ENCODE measurements at places on chromosomes 1 and 21. TPM values are rescaled to one million over a fixed set of nuclear protein-coding genes. Genes with fewer than 3 reads are reported as not detected.

GRCh38 chr1:93749487-93749886 lies 67.8 kb upstream of the BCAR3 start:
- DNase-seq: no peak

DNA sequence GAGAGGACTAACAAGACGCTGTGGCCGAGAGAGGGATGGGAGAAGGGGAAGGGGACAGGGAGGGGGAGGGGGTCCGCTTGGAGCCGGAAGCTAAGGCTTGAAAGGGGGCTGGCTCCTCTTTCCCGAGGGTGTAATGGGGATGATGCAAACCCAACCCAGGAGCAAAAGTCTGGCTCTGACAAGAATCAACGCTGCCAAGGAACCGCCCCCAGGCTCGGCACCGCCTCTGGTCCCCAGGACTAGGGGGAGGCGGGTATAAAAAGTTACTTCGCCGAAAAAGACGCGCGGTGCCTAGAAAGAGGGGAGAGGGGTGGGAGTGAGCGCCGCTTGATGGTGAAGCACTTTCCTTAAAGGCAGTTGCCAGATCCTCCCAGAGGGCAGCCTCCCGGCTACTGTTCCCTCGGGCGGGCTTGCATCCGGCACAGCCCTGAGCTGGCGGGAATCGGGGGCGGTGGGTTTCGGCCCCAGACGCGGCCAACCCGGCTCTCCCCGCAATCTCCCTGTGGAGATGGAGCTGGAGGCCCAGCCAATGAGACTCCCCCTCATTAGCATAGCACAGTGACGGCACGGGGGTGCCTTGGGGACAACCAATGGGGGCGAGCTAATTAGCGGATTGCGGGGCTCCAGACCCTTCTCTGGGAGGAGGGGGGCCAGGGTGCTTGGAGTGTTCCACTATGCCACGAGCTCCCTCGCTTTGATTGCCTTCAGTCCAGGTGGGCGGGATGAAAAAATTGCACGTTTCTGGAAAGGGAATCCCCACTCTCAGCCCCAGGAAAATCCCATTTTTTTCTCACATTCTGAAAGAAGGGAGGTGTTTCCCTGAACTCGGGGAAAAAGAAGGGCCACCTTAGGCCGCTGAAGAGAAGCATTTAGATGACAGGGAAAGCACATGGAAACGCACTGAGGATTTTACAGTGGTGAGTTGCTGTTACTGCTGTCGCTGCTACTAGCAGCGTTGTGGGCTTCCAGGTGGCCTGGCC lies at the start of gene KCNT2:
Gene KCNT2 (minus strand): TSS at position 51 of the 980 bp plus-strand sequence. CDS start 131 bp downstream, outside the sequence.
- DNase-seq: peak; percentile 59

The CHODL gene
- 0.42 TPM for total RNA-seq

DNA sequence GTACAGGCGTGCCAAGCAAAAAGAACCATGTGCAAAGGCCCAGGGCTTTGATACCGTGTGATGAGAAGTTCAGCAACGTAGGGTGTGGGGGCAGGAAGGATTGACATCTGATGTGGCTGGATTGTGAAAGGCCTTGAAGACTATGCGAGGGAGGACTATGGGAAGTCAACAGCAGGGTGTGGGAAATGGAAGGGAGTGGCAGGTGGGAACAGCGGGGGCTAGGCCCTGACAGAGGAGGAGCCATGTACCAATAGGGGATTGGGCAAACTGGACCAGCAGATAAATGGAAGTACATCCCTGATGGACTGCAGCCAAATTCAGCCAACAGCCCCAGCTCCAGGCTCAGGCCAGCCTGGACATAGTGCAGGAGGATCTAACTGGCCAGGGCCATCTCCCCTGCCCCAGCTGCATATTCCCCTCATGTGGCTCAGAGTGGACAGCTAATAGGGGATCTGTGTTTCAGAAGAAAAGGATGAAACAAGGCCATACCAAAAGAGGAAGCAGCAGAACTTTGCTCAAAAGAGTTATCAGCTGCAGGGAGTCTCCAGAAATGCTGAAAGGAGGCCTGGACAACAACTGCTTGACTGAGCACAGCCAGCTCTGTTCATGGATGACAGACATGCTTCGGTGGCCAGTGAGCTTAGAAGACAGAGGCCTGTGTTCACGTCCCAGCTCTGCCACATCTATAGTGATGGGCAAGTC lies 140.2 kb upstream of the SGIP1 start:
- no peak for DNase-seq

GRCh38 chr1:24705260-24706073 lies 39.8 kb upstream of the CLIC4 start:
- DNase-seq: peak; percentile 87

- no peak for DNase-seq
Observed at GRCh38 chr1:40965531-40965930, 14.0 kb upstream of the CTPS1 start.

The SLAMF6 gene
- 3.8 TPM for total RNA-seq

The LHX8 gene
- total RNA-seq: not detected

DNA sequence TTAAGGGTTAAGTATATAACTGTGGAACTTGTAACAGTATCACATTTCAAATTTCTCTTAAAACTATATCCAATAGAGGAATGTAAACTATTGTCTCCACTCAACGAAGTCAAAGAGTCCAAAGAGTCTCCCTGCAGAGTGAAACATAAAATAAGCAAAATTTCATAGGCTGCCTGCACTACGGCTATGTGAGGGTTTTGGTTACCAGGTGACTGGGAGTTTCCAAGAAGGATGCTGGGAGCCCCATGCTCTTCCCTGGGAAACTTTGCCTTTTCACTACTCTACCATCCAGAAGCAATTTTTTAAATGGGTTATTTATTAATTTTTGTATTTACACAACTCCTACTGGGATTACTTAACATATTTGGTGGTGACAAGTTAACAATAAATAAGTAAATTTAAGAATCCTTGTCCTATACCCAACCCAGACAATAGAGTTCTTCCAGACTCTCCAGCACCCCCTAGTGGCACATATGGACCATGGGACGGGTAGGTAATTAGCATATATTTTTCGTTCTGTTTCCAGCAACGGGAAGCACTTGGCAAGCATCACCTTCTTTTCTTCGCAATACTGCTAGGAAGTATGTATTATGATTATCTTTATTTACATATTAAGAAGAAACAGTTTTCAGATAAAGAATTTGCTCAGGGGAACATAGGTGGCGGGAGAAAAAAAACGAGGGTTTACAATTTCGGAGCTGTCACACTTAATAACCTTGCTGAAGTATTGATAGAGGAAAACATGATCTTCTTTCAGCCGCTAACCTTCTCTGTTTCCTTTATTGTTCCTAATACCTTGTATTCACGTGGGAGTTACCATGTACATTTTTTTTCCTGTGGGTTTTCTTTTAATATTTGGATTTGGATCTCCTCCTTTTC lies 3.5 kb downstream of the FMO2 start:
- DNase-seq: peak; percentile 66

The ZC3H12A gene
- 5.4 TPM for total RNA-seq

The TNFRSF8 gene
- 0.60 TPM for total RNA-seq
